ENCODE measurements at places on chromosomes 2 and 18.

- DNase-seq: no peak
These were observed 142.7 kb downstream of the KLHL14 start for GRCh38 chr18:32629981-32630700.

DNA sequence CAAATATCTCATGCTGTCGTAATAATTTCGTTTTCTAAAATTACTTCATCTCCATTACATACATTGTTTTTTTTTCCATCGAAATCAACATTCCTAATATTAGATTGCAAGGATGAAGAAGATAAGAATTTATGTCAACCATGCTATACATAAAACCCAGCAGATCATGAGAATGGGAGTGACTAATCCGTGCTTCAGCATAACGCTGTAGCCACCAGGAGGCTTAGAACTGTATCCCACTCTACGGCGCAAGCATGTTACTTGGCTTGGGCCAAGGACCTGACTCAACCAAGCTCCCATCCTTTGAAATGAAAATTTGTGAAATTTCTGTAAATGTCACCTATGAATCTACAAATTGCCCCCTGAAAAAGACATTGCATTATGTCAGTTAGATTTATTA is 392.5 kb downstream of the FIGN start:
- DNase-seq: no peak

GRCh38 chr2:96540136-96540535 is 3.6 kb downstream of the ARID5A start:
- no peak for DNase-seq

DNA sequence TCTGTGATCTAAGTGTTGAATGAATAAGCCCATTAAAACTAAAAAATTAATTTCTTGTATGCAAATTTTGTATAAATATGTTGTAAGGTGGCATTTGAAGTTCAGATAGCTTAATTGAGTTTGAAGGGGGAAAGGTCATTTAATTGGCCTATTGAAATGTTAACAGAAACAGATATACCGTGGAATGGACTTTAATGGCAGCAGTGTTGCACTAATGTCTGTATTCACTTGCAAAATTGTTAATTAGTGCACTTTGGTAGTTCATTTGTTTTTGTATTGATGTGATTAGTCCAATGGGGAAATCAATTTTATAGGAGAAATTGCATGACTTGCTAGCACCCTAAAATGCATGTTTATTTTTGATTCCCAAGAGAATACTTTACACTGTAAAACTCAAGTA is 41.8 kb upstream of the OTX1 start:
- DNase-seq: no peak

- no peak for DNase-seq
These were observed 5.3 kb downstream of the RNU2-63P start for GRCh38 chr2:88011011-88011410.
